Erythroblast (primary cell): ENCODE measurements at places on chromosomes 11 and 22.

- DNase-seq = peak; percentile 11
These were observed 1.7 kb upstream of the IGSF22 start for GRCh38 chr11:18727479-18728236.

DNA sequence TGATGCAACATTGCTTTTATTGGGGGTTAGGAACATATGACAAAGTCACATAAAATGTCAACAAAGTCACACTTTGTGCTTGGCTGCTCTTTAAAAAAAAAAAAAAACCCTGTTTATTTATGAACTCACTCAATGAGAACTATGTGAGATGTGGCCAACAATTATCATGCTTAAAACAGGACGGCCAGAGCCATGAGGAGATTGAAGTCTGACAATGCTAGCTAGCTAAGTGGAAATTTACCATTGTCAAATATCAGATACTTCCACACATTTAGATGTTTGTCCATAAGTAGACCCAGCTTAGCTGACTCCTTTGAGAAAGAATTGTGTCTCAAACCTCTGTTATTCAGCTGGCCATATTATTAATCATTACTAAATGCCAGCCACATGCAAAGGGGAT lies 26.9 kb downstream of the BLID start:
- no peak for DNase-seq

GRCh38 chr22:17161991-17162390 lies 2.9 kb upstream of the HDHD5 start:
- DNase-seq = no peak

- DNase-seq = no peak
These were observed 45.7 kb downstream of the PACS1 start for GRCh38 chr11:66115638-66116301.

GRCh38 chr11:100525197-100525596 lies 161.9 kb upstream of the ARHGAP42 start:
- no peak for DNase-seq

GRCh38 chr11:1449490-1450243 lies 36.9 kb downstream of the MOB2 start:
- DNase-seq = no peak

DNA sequence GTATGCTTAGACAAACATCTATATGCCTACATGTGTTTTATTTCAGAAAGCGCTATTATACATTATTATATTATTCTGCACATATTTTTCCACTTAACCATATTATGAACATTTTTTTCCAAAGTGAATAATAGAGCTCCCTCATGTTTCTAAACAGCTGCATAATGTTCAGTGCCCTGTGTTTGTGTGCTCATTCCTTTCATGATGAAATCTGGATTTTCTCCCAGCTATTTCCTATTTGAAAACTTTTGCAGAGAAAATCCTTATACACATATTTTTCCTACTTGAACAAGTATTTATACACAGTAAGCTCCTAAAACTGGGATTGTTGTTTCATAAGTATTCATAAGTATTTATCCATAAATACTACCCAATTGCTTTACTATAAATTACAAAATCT lies 18.1 kb upstream of the RFPL2 start:
- no peak for DNase-seq

GRCh38 chr11:35639591-35640179 lies 21.4 kb downstream of the FJX1 start:
- DNase-seq = no peak

DNA sequence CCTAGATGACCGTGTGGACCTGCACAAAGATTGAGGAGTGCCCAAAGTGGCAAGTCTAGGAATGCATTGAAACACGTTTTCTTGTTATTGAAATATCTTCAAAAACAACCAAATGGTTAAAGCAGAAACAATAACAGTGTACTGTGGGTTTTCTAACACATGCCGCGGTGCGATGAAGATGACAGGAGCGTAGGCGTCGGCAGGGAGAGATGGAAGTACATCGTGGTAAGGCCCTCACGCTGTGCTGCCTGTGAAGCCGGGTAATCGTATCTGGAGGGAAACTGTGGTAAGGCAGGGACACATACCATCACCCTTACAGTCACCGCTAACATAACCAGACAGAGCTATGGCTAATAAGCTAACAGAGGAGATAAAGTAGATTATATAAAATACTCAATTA lies 261.4 kb downstream of the TBC1D22A start:
- DNase-seq = no peak

DNA sequence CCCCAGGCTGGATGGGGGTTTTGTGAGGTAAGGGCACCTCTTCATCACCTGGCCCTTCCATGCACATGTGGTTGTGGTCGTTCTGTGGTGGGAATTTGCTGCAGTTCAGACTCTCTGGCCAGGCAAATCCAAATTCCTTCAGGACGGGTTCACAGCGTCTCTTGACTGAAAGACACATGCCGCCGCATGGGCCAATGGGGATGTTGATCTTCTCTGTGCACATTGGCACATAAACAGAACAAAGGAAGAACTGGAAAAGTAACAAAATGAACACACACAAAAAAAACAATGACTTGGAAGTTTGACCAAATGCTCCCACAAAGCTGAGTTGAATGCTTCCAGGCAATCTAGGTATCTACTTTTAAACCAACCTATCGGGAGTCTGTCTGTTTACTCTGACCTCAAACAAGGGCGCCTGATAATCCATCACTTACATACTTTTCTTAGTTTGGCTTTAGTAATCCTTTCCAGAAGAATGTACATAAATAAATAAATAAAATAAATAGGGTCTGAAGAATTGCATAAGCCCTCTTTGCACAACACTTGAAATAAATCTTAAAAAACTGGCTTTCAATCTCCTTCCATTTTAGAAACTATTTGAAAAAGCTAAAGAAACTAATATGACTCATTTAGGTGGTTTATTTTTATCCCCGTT lies 2.8 kb downstream of the FZD4 start:
- no peak for DNase-seq

- DNase-seq = no peak
These were observed 80.8 kb downstream of the IGLL5 start for GRCh38 chr22:22968366-22968765.

GRCh38 chr11:127105593-127106541 lies 105.3 kb upstream of the KIRREL3 start:
- no peak for DNase-seq

- no peak for DNase-seq
These were observed 64.0 kb downstream of the SCN3B start for GRCh38 chr11:123590296-123590912.

DNA sequence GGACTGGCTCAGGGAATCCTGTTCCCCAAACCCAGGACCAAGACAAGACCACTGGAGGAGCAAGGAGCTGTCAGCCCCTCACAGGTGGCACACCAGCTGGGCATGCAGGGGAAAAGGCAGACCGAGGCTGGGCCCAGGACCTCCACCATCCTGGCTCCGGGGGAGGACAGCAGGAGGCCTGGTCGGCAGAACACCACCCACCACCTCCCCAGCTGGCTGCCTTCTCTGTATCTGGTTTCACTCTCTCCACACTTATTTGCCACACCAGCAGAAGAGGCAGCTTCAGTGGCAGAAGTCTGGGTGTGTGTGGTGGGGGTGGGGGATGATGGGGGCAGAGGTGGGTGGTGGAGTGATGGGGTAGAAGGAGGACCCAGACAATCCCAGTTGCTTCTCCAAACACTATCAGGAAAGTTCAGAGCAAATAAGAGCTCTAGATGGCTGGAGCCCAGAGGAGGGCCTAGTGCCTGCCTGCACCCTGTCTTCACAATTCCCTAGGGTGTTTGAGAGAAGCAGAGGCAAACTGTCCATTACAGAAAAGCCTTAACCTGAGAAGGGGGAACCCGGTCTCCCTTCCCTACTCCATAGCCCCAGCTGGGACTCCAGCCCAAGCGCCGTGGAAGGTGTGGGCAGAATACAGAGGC lies 51.9 kb upstream of the CDON start:
- DNase-seq = no peak

DNA sequence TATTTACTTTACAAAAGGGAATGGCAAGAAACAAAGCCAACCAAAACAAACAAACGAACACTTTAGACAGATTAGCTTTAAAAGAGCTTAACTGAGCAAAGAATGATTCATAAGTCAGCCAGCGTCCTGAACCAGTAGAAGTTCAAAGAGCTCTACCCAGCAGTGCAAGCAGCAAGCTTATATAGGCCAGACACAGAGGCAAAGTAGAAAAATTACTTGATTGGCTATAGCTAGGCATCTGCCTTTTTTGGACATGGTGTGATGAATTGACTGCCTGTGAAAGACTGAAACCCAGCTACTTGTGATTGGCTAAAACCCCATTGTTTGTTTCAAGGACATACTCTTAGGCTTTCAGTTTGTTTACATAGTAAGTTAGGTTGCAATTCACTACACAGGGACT lies 2120.0 kb upstream of the RAG2 start:
- no peak for DNase-seq

DNA sequence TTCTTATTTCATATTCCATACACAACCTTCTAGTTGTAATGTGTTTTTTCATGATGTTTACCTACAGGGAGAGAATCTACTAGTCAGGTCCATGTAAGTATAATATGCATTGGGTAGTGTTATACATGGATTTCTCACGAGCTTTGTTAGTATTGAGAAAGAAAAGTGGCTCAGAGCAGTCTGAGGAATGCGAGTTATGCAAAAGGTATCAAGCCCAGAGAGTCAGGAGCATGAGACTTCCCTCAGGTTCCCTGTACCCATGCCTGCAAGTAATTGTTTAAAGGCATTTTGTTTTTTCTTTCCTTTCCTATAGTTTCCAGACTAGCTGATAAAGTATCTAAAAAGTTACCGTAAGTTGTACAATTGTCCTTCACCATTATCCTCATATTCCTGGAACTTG lies 66.1 kb downstream of the STK33 start:
- DNase-seq = no peak

- DNase-seq = no peak
These were observed 8.4 kb downstream of the KCNQ1OT1 start for GRCh38 chr11:2691355-2691761.

- DNase-seq = no peak
These were observed 7.5 kb upstream of the GGA1 start for GRCh38 chr22:37601203-37601539.

DNA sequence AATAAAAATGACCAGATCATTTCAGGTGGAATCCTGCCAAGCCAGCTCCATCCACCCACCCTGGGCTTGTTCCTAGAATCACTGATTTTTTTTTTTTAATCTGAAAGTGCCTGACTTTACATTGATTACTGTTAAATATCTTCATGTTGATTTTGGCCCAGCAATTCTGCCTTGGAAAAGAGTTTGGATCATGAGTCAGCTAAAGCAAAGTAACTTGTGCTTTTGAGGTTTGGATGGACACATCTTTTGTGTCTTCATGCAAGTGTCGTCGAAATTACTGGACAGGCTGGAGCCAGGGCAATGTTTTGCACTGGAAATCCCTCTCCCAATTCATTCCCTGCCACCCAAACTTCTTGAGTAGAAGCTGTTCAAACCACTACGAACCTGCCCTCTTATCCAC lies 164.0 kb upstream of the SYT13 start:
- DNase-seq = no peak

GRCh38 chr11:82775736-82776346 lies 42.2 kb upstream of the FAM181B start:
- peak; percentile 69 for DNase-seq

DNA sequence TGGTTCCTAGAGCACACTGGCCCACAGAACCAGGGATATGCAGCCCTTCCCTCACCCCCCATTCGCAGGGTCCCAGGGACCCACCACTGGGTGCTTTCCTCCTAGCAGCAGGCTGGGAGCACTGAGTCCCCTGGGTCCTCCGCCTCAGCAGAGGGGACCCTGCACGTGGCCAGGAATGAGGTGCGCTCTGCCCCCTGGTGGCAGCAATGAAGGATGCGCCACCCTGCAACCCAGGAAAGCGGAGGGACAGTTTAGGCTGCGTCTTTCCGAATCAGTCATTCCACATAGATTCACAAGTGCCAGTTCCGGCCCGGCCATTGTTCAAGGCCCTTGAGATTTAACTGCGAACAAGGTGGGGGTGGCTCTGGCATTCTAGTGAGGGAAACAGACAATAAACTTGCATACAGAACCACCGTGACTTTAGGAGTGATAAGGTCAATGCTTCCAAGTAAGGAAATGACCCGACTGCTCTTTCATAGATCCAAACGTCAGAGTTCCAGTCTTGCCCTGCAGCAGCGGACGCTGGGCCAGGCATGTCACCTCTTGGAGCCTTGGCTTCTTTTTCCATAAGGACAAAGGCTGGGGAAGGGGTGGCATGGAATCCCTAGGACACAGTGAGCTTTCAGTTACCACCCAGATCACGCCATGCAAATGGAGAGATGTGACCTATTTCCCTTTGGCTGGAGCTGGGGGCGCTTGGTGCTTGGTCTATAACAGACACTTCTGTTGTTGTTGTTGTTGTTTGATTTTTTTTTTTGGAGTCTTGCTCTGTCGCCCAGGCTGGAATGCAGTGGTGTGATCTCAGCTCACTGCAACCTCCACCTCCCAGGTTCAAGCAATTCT lies 7.7 kb downstream of the RIN1 start:
- DNase-seq = peak; percentile 86

DNA sequence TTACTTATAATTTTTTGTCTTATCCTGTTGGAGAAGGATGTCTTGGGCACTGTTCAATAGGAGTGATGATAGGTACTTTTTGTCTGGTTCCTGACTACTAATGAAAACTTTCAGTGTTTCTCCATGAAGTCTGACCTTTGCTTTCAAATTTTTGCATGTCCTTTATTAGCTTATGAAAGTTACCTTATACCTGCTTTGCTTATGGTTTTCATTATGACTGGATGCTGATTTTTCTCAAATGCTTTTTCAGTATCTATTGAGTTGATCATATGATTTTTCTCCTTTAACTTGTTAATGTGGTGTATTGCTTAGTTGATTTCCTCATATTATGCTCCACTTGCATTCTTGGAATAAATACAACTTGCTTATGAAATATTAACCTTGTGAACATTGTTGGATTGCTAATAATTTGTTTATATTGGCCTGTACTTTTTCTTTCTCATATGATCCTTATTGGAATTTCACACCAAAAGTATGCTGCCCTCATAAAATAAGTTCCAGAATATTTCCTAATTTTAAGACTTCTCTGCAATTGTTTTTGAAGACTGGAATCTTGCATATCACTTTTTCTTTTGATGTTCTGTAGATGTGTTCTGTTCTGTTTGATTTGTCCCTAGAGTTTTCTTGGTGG lies 85.0 kb upstream of the SC5D start:
- DNase-seq = no peak

DNA sequence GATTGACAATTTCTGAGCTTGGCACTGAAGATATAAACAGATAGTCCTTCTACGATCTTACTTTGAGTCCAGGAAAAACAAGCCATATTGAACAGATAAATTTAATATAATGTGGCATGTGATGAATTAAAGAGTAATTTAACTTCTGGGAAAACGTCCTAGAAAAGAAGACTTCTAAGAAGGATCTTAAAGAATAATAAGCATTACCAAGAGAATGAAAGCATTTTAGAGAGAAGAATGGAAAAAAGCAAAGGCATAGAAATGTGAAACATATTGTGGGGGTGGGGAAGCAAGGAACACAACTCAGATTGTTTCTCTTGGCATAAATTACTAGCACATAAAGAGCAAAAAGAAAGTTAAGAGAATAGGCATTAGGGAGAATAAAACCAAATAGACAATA lies 5.4 kb downstream of the DDIAS start:
- no peak for DNase-seq

GRCh38 chr11:129286813-129287212 lies 88.8 kb upstream of the BARX2 start:
- DNase-seq = no peak
